ENCODE measurements at places on chromosomes 2 and 18.
A peak's percentile ranks its signal among the peaks of the same experiment; 100 is the strongest.

DNA sequence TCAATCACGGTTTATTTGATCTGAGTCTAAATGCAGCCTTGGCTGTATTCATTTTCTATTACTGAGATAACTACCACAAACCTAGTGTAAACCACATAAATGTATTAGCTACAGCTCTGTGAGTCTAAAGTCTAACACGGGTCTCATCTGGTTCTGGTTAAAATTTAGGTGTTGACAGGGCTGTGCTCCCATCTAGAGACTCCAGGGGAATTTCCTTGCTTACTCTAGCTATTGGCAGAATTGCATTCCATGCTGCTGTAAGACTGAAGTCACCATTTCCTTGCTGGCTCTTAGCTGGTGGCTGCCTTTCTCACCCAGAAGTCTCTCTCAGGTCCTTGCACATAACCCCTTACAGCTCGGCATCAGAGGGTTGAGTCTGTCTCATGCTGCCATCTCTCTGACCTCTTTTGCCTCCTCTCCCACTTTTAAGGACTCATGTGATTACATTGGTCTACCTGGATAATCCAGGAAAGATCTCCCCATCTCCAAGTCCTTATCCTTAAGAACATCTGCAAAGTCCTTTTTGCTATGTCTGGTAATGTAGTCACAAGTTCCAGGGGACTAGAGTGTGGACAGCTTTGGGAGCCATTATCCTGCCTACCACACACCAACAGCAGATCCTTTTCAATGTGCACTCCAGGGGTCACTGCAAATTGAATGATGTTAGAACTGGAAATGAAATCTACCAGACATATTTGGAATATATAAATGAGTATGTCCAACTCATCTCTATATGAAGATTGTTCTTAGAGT is 207.0 kb upstream of the AGAP1 start:
- no peak for ATAC-seq

GRCh38 chr18:72444798-72445155 is 99.4 kb downstream of the CBLN2 start:
- no peak for ATAC-seq

DNA sequence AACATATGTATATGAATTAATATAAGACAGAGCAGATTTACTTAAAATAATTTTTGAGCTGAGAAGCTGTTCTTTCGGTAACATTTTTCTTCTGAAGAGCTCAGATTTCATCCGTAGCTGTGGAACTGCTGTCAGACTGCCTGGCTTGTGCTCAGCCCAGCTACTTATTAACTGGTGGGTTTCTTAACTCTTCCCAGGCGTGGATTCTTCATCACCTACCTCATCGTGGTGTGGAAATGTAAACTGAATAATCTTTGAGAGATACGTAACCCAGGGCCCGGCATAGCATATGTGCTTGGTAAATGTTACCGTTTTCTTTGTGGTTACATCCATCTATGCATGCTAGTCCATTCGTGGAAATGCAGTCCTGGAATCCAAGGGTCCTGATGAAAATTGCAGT is 145.0 kb downstream of the MCFD2 start:
- no peak for ATAC-seq

DNA sequence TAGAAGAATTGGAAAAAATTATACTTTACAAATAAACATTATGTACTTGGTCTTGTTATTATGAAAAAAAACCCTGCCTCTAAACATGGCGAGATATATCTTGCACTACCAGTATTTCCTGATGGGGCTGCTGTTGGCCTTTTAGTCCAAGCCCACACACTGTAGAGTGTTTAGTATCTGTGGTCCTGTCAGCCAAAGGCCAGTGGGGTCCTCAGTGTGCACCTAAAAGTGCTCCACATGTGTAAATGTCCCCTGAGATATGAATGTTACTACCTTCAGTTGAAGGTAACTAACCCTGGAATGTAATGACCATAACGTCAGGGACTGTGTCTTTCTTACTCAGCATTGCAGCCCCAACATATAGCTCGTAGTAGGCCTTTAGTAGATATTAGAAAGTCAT is 71.1 kb upstream of the HK2 start:
- no peak for ATAC-seq

GRCh38 chr2:23839919-23840578 is 86.9 kb downstream of the ATAD2B start:
- no peak for ATAC-seq

DNA sequence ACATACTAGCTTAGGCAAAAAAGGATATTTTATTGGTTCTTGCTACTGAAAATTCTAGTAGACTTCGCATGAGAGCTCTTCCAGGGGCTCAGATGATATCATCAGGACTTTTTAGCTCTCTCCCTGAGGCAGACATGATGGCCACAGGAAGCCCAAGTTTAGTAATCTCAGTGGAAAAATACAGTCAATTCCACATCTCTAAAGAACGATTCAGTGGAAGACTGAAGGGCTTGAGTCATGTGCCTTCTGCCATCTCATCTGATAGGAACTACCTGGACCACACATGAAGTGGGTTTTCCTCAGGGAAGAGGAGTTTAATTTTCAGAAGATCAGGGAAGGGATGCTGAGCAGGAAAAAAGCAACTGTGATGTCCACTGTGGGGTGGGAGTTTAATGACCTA is 117.3 kb downstream of the TTC27 start:
- no peak for ATAC-seq

DNA sequence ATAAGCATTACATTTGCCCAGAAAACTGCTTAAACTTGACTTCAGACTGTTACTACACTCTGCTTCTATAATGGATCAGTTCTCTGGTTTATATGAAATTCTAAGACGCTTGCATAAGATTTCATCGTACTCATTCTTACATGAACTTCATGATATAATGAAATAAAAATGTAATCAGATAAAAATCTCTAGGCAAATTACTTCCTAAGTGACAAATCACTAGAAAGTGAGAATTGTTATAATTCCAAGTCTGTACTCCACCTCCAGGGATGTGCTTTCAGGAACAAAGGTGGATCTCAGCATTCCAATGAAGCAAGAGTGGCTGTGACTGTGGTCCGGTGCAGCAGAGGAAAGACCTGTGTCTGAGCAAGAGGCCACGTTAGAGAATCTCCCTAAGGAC is 226.2 kb downstream of the PIEZO2 start:
- peak; percentile 24 for ATAC-seq

- ATAC-seq = no peak
Measured at GRCh38 chr2:205827809-205828365, 145.6 kb downstream of the NRP2 start.

DNA sequence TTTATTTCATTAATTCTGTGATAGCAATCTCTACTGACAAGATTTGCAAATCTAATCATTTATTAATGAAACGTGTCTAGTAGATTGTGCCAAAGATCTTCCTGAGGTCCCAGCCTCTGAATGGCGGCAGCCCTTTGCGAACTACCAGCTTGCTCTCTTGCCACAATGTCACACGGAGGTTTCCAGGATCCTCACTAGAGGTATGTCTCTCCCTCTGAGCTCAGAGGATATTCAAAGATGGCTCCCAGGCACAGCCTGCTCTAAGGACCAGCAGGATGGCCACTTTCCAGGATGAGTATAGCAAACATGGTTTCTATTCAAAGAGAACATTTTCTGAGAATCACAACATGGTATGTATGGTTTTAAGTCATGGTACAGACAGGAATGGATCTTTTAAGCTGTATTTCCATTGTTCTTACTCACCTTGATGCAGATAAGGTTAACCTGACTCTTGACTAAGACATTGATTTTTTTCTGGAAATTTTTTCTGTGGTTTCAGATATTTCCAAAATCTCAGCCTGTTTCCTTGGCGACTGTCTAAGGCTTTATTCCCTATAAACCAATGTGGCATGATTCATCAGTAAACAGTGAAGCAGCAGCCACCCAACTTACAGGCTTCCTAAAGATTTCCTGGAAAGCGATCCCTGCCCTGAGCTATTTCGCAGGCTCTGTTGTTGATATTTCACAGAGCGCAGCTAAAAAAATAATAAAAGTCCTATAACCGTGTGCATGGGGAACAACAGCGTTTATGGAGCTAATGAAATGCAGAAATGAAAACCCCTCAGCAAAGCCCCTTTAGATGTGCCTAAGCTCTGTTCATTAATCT is 54.1 kb upstream of the KLF7 start:
- no peak for ATAC-seq

- ATAC-seq = no peak
Measured at GRCh38 chr2:170878505-170878904, 50.5 kb upstream of the GORASP2 start.

GRCh38 chr2:190023860-190024259 is 38.7 kb downstream of the MSTN start:
- ATAC-seq = no peak

- peak; percentile 41 for ATAC-seq
Measured at GRCh38 chr18:13173578-13174145, 44.9 kb upstream of the LDLRAD4 start.

GRCh38 chr2:159133797-159134196 is 152.7 kb downstream of the WDSUB1 start:
- no peak for ATAC-seq

DNA sequence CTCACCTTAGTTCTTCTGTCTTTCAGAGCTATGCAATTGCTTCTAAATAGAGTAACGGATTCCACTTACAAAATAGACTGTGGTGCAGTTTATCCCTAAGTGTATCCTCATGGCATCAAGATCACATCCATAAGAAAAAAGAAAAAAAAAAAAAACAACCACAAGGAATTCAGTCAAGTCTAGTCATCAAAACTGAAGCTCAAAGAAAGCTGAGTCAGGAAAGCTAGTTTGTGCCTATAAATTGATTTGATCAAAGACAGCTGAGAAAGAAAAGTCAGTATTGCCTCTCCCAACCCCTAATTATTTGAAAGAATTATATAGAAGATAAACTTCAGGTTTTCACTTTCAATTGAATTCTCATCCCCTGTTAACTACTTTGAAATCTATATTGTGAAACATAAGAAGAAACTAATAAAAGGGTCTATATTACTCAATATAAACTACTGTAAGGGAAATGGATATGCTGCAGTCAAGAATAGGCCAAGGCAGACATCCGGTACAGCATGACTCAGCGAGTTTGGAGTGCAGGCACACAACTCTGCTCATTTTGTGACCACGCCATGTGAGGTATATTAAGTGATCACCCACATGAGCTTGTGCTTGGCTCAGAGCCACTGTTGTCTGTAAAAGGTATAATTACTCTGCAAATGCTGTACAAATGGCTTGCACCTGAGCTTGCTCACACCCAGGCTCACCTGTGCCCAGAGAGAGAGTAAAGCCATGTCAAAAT is 568.1 kb upstream of the CRIM1 start:
- no peak for ATAC-seq

GRCh38 chr2:134950886-134951285 is 32.3 kb downstream of the CCNT2 start:
- ATAC-seq = no peak

- no peak for ATAC-seq
Measured at GRCh38 chr2:219309278-219309677, at the start of gene PTPRN. PTPRN (minus strand) TSS chr2:219309401; CDS start chr2:219309332, 69 bp downstream.

- ATAC-seq = no peak
Measured at GRCh38 chr2:439556-440402, 151.9 kb upstream of the ALKAL2 start.

- no peak for ATAC-seq
Measured at GRCh38 chr2:241179899-241180298, 8.6 kb upstream of the ANO7 start.

GRCh38 chr2:867296-867695 is 83.4 kb upstream of the SNTG2 start:
- ATAC-seq = no peak

- no peak for ATAC-seq
Measured at GRCh38 chr18:9826685-9827084, 59.1 kb upstream of the TXNDC2 start.

DNA sequence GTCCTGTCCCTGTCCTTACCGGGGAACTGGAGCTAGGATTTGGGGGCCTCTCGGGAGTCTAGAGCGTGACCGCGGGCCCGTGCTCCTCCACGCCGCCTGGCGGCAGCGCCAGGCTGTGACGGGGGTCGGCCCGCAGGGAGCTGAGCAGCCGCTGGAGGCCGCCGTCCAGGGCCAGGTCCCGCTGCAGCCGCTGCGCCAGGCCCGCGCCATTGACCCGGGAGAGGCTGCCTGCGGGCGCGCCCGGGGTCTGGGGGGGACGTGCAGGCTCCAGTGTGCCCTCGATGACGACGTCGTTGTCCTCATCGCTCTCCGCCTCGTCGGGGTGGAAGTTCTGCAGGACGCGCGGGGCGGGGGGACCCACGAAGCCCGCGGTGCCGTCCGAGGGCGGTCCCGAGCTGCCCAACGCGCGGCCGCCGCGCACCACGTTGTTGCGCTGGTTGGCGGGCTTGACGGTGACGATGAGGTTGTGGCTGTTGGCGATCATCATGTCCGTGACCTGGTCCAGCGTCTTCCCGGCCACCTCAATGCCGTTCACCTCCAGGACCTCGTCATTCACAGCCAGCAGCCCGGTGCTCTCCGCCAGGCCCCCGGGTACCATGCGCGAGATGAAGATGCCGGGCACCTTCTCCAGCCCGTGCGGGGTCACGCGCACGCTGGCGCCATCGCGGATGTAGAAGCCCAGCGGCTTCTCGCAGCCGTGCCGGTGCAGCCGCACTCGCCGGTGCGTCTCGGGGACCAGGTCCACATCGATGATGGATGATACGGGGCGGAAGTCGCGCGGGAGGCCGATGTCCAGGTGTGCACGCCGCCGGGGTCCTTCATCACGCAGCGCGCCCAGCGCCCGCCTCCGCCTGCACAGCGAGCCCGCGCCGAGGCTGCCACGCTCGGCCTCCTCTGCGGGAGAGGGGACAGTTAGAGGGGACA is 50.9 kb downstream of the ADNP2 start:
- peak; percentile 16 for ATAC-seq

DNA sequence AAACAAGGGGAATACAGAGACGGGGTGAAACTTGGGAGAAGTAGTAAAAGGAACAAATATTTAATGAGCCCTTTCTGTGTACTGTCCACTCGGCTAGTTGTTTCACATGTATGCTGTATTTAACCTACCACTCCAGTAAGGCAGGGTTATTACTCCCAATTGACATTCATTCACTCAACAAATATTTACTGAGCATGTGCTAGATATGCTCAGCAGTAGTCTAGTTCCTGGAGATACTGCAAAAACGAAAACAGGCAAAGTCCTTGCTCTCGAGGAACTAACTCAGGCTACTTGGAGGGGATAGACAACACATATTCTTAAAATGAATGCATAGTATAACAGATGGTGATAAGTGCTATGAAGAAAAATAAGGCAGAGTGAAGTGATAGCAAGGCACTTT is 207.3 kb downstream of the SS18 start:
- no peak for ATAC-seq

DNA sequence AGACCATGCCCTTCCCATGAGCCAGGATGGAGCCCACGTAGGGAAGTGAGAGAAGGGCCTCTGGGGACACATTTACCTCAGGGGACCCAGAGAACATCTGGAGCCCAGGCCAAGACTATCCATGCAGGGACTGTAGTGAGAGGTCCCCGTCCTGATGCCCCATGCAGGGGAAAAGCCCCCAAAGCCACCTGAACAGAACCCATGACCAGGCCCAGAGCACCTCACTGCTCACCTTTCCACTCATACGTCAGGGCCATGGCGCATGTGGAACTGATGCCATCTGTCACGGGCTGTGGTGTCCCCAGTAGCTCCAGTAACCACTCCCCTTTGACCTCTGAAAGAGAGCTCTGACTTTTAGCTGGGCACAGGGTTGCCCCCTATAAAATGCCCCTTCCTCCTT is 106.5 kb upstream of the TEX51 start:
- no peak for ATAC-seq

Measured in stimulated activated memory B cell treated with anti-CD40 and anti-IgM and Interleukin-4, amounts not matched to agents 10 μg/mL and 1 μg/mL and 100 μg/mL, for 72 hours (primary cell).